Naive B cell (primary cell): ENCODE measurements at places on chromosomes 1 and 21.

DNA sequence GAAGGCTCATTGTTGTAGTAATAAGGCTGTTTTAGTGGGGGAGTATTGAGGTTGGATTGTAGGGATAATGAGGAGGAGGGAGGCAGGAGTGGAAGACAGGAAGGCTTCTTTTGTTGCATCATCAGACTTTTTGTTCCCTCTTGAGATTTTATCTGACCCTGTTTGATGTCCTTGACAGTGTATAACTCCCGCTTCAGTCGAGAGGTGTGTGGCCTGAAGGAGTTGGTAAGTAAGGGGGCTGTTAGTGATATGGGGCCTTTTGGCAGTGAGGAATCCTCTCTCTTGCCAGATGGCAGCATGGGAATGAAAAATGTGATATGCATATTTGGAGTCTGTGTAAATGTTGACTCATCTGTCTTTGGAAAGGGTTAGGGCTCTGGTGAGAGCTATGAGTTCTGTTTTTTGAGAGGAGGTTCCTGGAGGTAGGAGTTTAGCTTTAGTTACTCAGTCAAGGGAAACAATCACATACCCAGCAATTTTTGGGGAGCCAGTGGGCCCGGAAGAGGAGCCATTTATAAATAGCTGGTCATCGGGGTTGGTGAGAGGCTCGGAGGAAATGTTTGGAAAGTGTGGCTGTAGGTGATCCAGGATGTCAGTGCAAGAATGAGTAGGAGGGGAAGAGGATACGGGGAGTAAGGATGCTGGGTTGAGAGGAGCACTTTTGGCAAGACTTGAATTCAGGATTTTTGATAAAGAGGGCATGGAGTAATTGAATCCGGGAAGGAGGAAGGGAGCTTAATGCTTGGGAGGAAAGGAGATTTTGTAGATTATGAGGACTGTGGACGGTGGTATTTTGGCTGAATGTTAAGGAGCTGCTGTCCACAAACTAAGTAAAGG, 136.7 kb upstream of the ETV3 start:
- no peak for DNase-seq

- DNase-seq = no peak
These were observed 25.3 kb downstream of the TRIM11 start for GRCh38 chr1:228381356-228381755.

DNA sequence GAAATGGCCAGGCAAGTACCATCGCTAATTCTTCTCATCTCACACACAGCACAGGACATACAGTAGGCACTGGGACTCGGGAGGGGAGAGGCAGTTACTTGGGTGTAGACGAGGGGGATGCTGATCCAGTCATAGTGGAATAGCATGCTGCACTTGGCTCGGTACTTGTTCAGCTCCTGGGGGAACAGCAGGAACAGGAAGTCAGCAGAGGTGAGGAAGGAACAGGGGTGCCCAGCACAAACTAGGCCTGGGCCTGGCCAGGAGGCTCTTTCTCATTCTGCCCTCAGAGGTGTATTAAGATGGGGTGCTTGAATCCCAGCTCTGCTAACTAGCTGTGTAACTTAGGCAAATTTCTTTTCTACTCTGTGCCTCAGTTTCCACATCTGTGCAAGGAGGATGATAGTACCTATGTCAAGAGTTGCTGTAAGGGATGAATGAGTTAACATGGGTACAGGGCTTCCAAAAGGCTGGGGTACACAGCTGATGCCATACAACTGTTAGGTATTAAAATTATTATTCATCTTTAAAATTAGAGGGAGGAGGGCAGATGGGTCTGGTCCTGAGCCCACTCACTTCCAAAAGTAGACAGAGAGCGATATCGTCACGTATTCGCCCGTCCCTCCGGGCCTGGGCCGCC, 2.4 kb downstream of the BEST4 start:
- DNase-seq = no peak

DNA sequence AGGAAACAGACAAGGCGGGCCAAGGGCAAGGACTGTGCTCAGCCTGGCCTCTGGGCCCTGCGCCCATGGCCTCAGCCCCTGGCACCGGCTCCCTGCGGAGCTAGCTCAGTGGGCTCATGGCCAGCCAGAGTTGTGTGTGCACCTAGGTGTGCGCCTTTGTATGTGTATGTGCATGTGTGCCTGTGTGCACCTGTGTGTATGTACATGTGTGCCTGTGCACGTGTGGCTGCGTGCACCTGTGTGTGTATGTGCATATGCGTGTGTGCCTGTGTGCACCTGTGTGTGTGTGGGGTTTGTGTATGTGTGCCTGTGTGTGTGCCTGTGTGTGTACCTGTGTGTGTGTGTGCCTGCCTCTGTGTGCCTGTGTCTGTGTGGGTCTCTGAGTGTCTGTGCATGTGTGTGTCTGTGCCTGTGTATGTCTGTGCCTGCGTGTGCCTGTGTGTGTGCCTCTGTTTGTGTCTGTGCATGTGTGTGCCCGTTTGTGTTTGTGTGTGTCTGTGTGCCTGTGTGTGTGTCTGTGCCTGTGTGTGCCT, 7.4 kb downstream of the GPR137B start:
- DNase-seq = no peak

- no peak for DNase-seq
These were observed 7.3 kb upstream of the TBX15 start for GRCh38 chr1:118995312-118996016.

GRCh38 chr1:14880456-14881316, 272.9 kb upstream of the TMEM51 start:
- no peak for DNase-seq

- DNase-seq = no peak
These were observed 37.2 kb upstream of the DDAH1 start for GRCh38 chr1:85502171-85502570.

DNA sequence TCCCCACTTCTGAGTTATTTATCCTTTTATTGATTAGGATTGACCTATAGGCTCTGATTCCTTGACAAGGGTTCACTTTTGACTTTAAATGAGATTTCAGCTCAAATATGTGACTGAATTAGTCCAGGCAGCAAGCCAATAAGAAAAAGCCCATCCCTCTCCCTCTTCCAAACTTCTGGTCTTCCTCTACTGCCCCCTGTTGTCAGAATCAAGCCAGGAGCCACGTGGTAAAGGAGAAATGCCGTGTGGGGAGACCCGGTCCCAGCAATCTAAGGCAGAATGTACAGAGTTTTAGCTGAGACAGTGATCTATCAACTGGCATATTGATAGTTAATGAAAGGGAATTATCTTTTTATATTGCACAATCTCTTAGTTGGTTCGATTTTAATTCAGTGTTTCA, 5.2 kb downstream of the ADAMTS5 start:
- DNase-seq = no peak

DNA sequence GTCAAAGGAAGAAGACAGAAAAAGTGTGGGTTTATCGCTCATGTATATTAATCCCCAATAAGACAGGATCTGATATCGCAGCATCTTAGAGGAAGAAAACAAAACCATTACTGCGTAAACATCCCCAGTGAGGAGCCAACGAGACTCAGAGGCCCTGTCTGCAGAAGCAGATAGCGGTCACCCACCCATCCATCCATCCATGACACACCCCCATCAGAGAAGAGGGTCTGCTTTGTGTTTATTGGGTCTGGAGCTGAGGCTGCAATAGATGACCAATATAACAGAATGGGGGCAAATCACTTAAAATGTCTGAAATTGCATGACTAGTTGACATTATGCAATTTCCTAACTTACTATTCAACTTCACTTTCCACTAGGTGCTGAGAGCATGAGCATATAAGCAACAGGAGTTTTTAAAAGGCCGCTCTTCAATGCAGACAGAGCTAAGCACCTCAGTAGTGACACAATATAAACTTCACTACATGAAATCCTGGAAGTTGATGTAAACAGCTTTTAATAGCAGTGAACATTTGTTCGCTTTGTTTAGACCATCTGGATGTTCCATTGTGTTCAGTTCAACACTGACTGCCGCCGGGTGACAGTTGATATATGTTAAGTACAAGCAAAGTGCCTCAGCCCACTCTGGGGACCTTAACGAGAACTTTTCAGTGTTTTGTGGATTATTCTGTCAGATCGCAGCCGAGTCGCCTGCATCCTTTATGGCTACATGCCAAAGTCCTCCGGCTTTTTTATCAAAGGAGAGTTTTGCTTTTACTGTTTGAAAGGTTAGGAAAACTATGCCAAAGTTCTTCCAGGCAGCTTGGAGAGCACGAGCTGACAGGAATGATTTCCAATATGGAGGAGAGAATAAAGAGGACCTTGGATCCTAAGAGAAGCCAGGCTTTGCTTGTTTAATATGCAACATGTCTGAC, 167.5 kb downstream of the ZNF281 start:
- DNase-seq = no peak

DNA sequence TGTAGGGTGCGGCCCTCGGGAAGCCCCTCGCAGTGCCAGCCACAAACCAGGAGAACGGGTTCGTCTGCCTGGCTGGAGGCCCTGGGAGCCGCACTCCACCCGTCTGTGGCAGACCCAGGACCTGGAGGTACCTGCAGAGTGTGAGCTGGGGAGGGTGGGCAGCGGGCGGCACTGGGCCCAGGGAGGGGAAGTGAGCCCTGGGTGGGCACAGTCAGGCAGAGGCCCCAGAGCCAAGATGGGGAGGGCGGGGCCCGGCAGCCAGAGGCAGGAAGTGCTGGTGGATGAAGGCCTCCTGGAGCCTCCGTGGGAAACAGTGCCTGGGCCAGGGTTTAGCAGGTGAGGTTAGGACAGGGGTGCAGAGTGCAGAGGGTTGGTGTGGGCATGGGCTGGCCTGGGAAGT, 4.0 kb upstream of the PEX10 start:
- DNase-seq = no peak

GRCh38 chr1:156359973-156360372, 9.0 kb upstream of the RHBG start:
- DNase-seq = no peak

DNA sequence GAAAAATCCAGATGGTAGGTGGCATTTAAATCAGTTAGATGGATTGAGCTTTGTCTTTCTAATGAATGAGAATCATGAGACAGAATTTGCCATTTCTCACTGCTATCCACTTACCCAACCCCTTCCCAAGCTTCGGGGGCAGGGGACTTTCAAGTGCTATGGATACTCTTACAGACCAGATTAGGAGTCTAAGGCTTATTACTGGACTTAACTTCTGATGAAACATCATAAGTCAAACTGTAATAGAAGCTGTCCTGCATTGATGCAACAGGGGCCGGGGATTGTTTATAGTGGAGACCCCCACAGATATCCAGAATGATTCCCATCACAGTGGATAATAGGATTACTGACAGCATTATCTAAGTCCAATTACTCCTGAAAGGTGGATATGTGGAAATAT, 267.0 kb downstream of the NUF2 start:
- no peak for DNase-seq

DNA sequence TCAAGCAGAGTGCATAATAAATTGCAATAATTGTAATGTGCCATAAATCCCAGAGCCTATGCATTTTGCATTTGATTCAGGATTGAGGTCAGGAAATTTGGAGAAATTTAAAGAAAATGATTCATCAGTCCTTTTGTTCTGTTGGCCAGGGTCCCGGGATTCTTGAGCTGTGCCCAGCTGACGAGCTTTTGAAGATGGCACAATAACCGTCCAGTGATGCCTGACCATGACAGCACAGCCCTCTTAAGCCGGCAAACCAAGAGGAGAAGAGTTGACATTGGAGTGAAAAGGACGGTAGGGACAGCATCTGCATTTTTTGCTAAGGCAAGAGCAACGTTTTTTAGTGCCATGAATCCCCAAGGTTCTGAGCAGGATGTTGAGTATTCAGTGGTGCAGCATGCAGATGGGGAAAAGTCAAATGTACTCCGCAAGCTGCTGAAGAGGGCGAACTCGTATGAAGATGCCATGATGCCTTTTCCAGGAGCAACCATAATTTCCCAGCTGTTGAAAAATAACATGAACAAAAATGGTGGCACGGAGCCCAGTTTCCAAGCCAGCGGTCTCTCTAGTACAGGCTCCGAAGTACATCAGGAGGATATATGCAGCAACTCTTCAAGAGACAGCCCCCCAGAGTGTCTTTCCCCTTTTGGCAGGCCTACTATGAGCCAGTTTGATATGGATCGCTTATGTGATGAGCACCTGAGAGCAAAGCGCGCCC, 8.7 kb downstream of the PROX1 start:
- no peak for DNase-seq

- DNase-seq = no peak
These were observed 27.6 kb downstream of the GPR88 start for GRCh38 chr1:100565533-100565932.

GRCh38 chr1:47224676-47225399, 7.2 kb downstream of the TAL1 start:
- DNase-seq = no peak

DNA sequence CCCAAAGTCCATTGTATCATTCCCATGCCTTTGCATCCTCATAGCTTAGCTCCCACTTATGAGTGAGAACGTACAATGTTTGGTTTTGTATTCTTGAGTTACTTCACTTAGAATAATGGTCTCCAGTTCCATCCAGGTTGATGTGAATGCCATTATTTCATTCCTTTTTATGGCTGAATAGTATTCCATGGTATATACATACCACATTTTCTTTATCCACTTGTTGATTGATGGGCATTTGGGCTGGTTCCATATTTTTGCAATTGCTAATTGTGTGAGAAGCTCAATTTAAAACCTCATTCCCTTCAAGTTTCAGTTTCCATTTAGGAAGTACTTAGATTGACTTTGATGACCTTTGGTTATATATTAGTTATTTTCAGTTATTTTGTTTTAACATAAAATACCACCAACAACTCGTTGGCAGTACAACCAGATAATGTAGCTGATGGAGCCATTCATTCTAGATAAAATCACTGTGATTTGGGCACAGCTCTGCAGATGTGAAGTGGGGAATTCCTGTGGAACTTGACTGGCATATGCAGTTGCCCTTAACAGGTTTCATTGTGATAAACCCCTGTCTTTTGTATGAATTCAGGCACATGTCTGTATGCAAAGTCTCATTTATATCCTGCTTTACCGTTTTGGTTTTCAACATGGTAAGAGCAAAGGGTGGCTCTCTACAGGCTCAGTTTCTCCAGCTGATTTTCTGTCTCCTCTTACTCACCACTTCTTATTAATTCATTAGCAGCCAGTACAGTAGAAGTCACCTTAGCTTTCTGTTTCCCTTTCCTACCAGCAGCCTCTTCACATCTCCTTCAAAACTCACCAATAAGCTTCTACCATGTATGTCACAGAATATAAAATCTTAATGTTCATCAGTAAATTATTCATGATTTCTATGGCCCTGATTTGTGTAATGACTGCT, 170.9 kb downstream of the C1orf21 start:
- no peak for DNase-seq

GRCh38 chr1:65108025-65108642, 39.9 kb upstream of the AK4 start:
- DNase-seq = no peak

GRCh38 chr21:17455028-17455353, 57.9 kb upstream of the CXADR start:
- no peak for DNase-seq

DNA sequence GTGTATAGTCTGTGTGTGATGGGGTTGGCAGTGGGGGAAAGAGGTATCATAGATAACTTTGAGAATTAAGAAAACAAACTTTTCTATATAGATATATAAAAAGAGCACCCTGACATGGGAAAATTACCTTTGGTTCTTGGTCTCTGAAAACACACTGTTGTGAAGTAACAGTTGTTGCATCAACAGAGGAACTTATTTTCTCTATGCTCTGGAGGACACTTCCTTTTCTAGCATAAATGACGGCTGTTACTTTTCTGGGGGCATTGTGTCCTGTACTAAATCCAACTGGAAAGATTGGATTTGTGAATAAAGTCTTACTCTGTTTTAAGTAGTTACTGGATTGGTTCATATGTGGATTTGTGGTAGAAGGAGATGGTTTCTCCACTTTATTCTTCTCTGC, 12.6 kb downstream of the LRIF1 start:
- DNase-seq = no peak

GRCh38 chr1:39852214-39852791, 31.0 kb downstream of the TRIT1 start:
- DNase-seq = no peak

GRCh38 chr1:83901547-83902155, 97.3 kb downstream of the TTLL7 start:
- DNase-seq = no peak
